ENCODE measurements at places on chromosomes 4 and X. TPM values are rescaled to one million over a fixed set of nuclear protein-coding genes. Genes with fewer than 3 reads are reported as not detected.

GRCh38 chrX:44503560-44503959 lies 39.1 kb downstream of the FUNDC1 start:
- no peak overlapping the region for H3K4me3 ChIP-seq
- H3K36me3 ChIP-seq = no peaks in the 10 kb centered on the region
- H3K27me3 ChIP-seq = no peaks in the 10 kb centered on the region
- no peaks in the 10 kb centered on the region for H3K4me1 ChIP-seq
- no peak overlapping the region for H3K27ac ChIP-seq

DNA sequence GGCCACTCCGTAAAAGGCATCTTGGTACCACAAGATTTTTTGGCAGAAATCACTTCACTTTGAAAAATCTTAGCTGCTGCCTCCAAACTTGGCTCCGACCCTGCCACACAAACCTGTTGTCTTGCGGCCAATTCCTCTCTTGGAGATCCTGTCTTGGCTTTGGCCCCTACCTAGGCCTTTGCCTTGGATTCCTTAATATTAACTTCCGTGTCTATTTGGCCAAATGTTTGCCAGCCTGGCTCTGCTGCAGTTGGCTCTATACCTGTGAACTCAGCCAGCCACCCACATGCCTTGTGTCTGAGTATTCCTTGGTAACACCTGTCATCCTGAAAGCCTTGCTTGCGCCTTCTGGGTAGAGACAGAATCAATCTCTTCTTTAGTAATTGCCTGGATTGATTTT lies 12.5 kb downstream of the GRXCR1 start:
- H3K4me3 ChIP-seq = no peak overlapping the region
- no peak for DNase-seq
- no peaks in the 10 kb centered on the region for H3K4me1 ChIP-seq
- H3K27me3 ChIP-seq = no peaks in the 10 kb centered on the region

DNA sequence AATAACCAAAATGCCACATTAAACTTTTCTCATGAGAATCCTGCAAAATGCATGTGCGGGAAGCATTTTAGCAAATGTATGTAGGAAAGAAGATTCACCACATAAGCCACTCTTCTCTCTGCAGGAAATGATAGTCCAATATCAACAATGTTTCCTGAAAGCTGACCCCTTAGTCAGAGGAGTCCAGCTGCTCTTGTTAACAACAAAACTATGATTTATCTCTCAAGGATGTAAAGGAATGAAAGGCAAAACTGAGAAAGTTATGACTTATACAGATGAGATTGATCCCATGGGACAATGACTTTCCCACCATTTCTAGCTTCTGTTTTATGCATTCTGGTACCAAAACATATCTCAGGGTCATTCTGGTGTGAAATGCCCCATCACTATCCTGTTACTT lies 125.0 kb upstream of the EDNRA start:
- H3K4me3 ChIP-seq = no peak overlapping the region
- no peak for DNase-seq
- no peaks in the 10 kb centered on the region for H3K27me3 ChIP-seq
- H3K36me3 ChIP-seq = no peaks in the 10 kb centered on the region

DNA sequence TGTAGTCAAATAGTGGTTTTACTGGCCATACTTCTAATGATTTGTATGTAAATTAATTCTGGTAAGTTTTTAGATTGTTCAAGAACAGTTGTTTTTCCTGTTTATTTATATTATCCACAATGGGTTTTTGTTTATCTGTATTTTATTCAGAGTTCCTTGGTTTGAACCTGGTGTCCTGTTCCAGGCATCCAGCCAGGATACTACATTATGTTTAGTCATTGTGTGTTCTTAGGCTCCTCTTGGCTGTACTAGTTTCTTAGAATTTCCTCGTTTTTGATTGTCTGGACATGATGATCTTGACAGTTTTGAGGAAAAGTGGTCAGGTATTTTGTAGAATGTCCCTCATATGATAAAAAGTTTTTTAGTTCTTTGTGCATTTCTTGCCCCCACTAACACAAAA lies 7.8 kb downstream of the TIGD2 start:
- DNase-seq = no peak
- no peaks in the 10 kb centered on the region for H3K36me3 ChIP-seq
- no peaks in the 10 kb centered on the region for H3K27me3 ChIP-seq

GRCh38 chrX:14344172-14344940 lies 185.0 kb upstream of the GLRA2 start:
- H3K27ac ChIP-seq = no peak overlapping the region
- no peaks in the 10 kb centered on the region for H3K36me3 ChIP-seq
- no peaks in the 10 kb centered on the region for H3K27me3 ChIP-seq

GRCh38 chr4:139656614-139657486 lies 8.8 kb upstream of the MGST2 start:
- peaks cover 47% of the 10 kb centered on the region for H3K4me1 ChIP-seq
- peak; percentile 79 for DNase-seq
- no peaks in the 10 kb centered on the region for H3K36me3 ChIP-seq

GRCh38 chrX:110003167-110004156 lies 548 bp downstream of the TMEM164 start:
- H3K27me3 ChIP-seq = no peaks in the 10 kb centered on the region
- H3K27ac ChIP-seq = peak overlapping the region; percentile 84

GRCh38 chr4:54233697-54234496 lies 4.8 kb downstream of the PDGFRA start:
- H3K27ac ChIP-seq = no peak overlapping the region
- H3K4me3 ChIP-seq = peak overlapping the region; percentile 75

DNA sequence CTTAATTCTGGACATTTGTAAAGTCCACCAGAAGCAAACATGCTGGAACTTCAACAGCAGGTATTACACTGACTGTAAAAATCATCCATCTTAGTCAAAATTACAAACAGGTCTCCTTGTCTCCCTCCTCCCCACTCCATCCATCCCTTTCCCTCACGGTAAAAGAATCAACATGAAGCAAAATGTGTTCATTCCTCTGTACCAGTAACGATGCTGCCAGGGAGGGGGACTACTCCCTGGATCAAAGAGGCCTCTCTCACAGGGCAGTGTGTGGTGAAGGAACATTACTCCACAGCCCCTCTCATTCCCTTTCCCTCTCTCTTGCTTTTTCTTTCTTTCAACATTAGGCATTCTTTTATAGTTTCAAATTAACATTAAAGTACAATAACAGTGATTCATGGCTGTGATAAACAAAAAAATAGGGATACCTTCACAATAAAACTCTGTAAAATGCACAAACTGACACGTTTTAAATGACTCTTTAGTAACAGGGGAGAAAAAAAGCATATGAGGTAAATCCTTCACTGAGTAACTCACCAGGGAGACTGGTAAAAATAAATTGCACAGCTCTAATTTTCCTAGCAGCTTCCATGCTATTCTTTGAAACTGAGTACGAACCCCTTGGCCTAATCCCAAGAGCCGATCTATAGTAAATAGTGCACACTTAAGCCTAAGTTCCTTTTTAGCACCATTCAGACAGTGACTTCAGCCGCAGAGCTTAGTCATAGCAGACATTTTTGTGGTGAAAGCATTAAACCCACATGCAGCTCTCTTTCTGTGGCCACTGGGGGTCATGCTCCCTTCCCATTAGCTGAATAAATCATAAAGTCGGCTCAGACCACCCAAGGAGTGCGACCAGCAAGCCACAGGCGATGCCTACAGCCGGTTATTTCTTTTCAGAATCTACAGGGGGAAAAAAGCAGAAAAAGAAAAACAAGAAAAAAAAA lies 215.6 kb upstream of the GYPA start:
- no peak overlapping the region for H3K4me3 ChIP-seq
- no peaks in the 10 kb centered on the region for H3K36me3 ChIP-seq
- H3K4me1 ChIP-seq = no peaks in the 10 kb centered on the region
- DNase-seq = no peak

DNA sequence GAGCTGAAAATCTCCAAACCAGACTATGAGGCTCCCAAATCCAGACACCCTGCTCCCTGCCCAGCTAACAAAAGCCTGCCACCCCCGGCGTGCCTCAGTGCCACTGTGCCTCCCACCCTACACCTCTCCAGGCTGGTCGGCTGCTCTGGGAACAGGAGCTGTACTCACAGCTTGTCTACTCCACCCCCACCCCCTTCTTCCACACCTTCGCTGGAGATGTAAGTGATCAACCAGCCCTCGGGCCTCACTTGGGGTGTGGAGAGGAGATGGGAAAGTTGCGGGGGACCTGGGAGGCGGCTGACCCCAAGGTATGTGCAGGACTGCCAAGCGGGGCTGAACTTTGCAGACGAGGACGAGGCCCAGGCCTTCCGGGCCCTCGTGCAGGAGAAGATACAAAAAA lies 1.8 kb downstream of the WAS start:
- no peak for DNase-seq
- no peaks in the 10 kb centered on the region for H3K36me3 ChIP-seq
- H3K4me1 ChIP-seq = no peaks in the 10 kb centered on the region
- no peak overlapping the region for H3K27ac ChIP-seq

DNA sequence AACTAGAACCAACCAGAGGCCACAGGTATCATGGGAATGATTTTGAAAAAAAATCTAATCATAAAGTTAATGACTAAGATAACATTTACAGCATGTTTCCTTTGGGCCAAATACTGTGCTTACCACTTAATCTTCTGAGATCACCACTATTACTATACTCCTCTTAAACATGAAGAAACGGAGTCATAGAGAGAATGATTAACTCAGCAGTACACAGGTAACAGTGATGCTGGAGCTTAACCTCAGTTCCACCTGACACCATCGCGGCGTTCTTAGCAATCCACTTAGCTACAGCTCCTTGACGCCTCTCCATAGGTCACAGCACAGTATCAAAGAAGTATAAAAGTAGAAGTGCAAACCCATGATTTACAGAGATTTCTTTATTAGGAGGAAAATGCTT lies 592.6 kb upstream of the SLIT2 start:
- H3K4me1 ChIP-seq = no peaks in the 10 kb centered on the region
- DNase-seq = no peak
- no peaks in the 10 kb centered on the region for H3K36me3 ChIP-seq
- no peaks in the 10 kb centered on the region for H3K27me3 ChIP-seq
- H3K27ac ChIP-seq = no peak overlapping the region
- no peak overlapping the region for H3K4me3 ChIP-seq

DNA sequence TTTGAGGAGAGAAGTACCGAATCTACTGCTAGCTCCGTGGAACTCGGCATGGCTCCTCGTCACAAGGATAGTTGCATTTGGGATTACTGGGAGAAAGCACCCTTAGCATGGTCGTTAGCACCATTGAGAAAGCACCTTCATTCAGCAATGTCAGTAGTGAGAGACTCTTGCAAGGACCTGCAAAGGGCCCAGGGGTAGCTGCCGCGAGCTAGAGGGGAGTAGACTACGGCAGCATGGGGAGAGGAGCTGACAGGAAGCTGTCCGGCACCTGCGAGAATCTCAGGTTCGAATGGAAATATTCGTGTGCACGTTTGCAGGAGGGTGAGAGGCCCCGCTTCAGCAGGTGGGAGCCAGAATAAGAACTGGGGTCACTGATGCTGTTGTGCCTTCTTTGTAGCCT lies 20.2 kb downstream of the TLR10 start:
- no peaks in the 10 kb centered on the region for H3K4me1 ChIP-seq
- H3K4me3 ChIP-seq = no peak overlapping the region
- H3K27ac ChIP-seq = no peak overlapping the region

DNA sequence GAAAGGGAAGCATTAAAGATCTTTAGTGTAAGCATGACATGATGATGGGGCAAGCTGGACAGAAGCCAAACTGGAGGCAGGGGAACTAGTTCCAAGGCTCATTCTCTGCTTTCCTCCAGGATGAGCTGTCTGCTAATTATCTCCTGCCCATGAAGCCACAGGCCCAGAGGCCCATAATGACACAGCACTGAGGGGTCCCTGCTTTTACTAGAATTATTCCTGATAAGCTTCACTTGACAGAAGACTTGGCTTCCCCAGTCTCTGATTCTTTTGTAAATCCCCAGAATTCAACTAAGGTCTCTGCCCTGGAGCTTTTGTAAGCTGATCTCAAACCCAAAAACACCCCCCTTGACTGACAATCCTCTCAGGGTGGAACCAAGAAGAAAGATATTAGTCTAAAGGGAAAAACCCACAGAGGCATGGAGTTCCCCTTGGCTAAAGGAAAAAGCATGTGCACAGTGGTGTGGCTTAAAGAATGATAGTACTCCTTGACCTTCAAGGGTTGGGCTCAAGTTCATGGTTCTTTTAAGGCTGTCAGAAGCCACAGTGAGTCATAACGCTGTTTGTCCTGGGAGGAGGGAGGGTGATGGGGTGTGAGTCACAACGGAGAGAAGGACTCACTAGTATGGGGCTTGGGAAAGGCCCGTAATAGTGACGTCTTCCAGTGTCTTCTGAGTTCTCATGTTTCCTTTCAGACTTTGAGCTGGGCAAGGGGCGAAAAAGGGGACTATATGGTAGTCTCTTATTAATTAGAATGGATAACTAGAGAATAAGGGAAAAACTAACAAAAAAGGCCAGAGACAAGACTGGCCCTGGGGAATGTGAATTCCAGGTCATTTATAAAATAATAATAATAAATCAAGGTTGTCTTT lies 146.0 kb upstream of the CPEB2 start:
- H3K27ac ChIP-seq = no peak overlapping the region
- H3K27me3 ChIP-seq = no peaks in the 10 kb centered on the region
- H3K4me1 ChIP-seq = no peaks in the 10 kb centered on the region
- DNase-seq = no peak

DNA sequence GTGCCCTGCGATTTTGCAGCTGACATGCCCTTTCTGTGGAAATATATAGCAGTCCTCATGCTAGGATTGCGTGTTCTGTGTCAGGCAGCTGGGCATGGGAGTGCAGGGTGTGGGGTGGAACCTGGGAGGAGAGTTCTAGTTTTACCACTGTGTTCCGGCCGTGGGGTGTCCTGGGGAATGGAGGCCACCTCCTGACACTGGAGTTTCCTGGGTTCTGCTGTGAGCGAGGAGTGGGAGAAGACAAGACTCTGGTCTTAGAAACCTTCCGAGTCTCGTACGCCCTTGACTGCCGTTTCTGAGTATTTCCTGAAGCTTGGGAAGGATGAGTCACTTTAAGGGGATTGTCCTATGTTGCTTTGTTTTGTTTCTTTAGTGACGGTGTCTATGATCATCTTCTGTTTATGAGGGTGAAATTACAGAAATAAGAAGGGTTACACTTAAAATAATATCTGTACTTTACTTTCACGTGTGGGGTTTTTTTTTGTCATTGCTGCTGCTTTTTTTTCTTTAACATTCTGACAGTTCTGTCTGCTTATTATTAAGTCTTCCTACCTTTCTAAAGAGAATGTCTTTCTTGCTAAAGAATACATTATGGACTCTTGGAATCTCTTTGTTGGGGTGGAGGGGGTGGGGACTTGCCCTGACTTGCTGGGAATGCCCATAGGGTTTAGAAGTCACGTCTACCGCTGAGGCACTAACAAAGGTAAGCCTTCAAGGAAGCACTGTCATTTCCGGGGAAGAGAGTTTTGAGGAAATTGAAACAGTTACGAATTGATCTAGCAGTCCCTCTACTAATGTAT lies 19.1 kb downstream of the CD99 start:
- peaks cover 45% of the 10 kb centered on the region for H3K4me1 ChIP-seq
- peak overlapping the region; percentile 75 for H3K27ac ChIP-seq
- no peak overlapping the region for H3K4me3 ChIP-seq
- no peaks in the 10 kb centered on the region for H3K27me3 ChIP-seq
- DNase-seq = no peak

Gene TMEM156
- not detected for total RNA-seq

Gene ADAM29
- not detected for total RNA-seq

Gene VCX
- not detected for total RNA-seq

Gene LRRC66
- total RNA-seq = 0.09 TPM

Gene EVC
- not detected for total RNA-seq

Gene PAGE4
- 22.4 TPM for total RNA-seq

Gene CT45A1
- total RNA-seq = not detected
